ENCODE measurements at places on chromosomes 2 and 18.

GRCh38 chr18:56332371-56332770, 306.0 kb downstream of the TXNL1 start:
- no peak for DNase-seq

- no peak for DNase-seq
These were observed 523.1 kb downstream of the PLCL1 start for GRCh38 chr2:198327526-198327925.

DNA sequence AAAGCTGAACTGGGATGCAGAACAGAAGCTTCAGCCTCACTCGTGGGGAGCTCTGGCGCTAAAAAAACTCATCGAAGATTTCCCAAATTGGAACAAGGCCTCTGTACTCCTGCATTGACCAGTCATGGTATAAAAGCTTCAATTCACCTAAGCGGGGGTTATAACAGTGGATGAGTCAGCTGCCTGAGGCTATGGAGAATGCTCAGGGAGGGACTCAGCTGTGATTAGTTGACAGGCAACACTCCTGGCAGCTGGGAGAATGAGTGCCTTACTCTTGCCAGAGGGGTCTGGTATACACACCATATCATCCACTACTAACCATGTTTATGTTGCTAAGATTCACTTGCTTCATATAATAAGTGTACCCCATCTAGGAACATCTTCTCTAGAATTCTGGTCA, 350.6 kb upstream of the VRK2 start:
- no peak for DNase-seq

GRCh38 chr18:11009147-11009546, 140.2 kb downstream of the PIEZO2 start:
- DNase-seq = no peak

Measured in MM.1S (cell line).